ENCODE measurements at places on chromosomes 6 and 20.

DNA sequence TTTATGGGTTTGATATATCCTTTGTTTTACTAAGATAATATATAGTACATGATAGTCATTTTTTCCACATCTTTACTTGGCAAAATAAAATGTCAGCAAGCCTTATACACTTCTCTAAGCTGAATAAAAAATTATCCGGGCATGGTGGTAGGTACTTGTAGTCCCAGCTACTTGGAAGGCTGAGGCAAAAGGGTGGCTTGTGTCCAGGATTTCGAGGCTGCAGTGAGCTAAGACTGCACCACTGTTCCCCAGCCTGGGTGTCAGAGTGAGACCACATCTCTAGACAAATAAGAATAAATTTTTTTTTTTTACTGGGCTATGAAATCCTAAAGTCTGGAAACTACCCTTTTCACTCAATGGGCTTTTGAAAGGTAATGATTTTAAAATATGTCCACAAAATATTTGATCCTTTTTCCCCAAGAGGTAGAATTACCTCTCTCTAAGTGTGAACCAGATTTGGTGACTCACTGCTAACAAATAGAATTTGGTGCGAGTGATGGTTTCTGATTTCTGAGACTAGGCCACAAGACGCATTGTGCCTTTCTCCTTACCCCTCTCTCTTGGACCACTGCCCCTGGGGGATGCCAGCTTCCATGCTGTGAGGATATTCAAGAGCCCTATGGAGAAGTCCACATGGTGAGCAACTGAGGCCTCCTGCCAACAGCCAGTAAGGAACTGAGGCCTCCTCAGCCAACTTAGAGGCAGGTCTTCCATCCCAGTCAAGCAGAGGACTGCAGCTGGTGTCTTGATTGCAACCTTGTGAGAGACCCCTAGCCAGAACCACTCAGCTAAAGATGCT is 84.2 kb upstream of the ZNFX1 start:
- DNase-seq = no peak

- no peak for DNase-seq
Observed at GRCh38 chr20:56503916-56504315, 20.6 kb upstream of the FAM209A start.

GRCh38 chr6:134111062-134111677 is 58.7 kb upstream of the SLC2A12 start:
- DNase-seq = peak; percentile 47

GRCh38 chr6:117270055-117270842 is 4.9 kb downstream of the VGLL2 start:
- no peak for DNase-seq
